COR-L47 (cell line): ENCODE measurements at places on chromosomes 2 and 18.

DNA sequence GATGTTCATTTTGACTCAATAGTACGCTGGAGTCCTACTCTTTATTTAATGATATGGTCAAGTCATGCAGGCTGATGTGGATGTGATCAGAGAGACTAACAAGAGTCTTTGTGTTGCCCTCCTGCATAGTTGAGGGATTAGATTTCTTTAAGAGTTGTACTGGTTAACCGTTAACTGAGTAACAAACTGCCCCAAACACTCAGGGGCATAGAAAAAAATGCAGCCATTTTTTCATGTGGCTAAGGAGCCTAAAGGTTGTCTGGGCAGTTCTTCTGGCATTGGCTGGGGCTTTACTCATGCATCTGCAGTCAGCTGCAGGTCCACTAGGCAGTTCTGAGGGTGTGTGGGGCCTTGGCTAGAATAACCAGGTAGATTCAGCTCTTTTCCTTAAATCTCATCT is 32.5 kb downstream of the DOCK10 start:
- DNase-seq: no peak

DNA sequence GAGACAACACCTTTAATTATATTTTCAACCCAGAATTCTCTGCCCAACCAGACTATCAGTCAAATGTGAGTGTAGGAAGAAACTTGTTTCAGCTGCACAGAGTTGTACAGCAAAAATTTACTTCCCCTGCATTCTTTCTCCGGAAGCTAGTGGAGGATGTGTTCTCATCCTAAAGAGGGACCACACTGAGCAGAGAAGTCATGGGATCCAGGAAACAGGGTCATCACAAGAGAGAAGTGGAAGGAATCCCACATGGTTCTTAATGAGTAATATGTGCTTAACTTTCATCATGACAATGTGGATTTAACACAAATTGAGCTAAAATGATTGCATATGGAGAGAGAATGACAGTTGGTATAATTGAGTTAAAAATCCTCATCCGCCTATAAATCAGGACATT is 78.2 kb downstream of the INPP4A start:
- DNase-seq: no peak

- DNase-seq: no peak
Observed at GRCh38 chr2:228545041-228545747, 363.7 kb upstream of the SPHKAP start.

DNA sequence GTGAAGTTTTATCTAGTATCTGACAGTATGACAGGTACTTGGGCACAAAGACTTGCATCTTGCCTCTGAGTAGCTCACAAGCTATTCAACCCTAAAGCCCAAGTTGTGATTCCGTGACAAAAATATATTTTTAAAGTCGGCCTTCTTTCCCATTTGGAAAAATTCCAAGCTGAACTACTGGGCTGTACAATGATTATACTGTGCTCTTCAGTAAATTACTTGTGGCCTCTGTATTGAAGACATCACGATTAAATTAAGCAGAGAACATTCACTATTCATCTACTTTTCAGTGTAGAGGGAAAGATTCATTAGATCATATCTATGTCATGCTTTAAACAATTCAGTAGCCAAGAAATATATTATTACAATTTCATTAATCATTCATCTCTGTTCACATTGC is 282.2 kb downstream of the CDH2 start:
- DNase-seq: peak; percentile 27

GRCh38 chr2:182259629-182260150 is 167.1 kb downstream of the PDE1A start:
- DNase-seq: no peak

- no peak for DNase-seq
Observed at GRCh38 chr2:179263015-179263414, 1.6 kb downstream of the SESTD1 start.

GRCh38 chr2:15620857-15621471 is 29.3 kb downstream of the DDX1 start:
- no peak for DNase-seq

DNA sequence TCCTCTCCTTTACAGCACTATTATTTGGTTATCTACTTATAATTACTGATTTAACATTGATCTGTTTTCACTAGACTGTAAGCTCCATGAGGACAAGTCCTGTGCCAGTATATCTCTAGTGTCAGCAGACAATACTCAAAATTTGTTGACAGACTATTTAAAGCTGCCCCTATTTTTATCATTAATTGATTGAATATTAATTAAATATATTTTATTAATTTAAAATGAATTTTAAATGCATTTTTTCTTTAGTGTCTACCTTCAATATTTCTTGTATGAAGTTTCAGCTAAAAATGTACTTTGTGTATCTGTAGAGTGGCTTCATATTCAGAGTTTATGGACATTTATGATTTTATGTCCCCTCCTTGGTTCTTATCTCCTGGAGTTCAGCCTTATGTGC is 26.4 kb upstream of the FHOD3 start:
- DNase-seq: no peak

- DNase-seq: peak; percentile 10
Observed at GRCh38 chr2:138237667-138238384, 263.7 kb upstream of the SPOPL start.

DNA sequence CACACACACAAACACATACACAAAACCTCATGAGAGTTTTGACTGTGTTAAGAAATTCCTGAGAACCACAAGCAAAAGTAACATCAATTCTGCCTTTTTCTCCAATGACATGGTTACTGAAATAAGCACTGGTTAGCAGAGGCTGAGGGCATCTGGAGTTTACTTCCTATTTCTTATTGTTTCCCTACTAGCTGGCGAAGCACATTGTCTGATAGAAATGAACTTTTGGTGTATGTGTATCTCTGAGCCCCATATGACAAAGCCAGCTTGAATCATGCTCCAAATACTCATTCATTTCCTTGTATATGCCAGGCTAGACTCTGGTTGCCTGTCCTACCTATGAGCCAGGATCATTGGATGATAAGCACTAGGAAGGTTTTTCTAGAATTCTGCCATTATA is 203.1 kb downstream of the NCKAP5 start:
- DNase-seq: no peak

DNA sequence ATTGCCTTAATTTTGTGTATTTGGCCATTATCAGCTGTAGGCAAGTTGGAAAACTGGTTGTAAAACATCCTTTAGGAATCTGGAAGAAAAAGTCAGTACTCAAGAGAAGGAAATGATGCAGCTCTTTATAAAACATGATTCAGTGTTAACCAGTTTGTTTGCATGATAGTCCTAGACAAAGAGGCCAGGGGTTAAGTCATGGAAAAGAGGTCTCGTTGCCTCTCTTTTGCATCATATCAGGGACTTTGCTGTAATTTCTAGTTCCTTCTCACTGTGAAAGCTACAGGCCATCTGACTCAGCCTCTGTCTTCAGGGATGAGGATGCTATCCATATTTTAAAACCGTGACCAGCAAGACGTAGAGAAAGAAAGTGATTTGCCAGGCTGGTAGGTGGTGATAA is 38.0 kb downstream of the NPAS2 start:
- DNase-seq: no peak

DNA sequence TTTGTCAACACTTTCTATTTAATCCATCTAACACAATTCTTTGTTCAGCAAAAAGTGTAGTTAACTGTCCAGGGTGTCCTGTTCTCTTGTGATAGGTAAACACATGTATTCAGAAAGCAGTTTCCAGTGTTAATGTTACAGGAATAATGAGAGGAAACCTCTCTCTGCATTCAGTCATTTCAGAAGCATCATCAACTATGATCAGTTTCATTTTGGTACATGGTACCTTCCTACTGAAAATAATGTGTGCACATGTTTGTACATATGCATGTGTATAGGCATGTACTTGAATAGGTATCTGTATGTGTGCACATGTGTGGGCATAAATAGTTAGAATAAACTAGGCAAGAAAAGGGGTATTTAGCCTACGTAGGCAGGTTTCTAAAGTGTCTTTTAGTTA is 16.6 kb downstream of the EFEMP1 start:
- DNase-seq: no peak

- DNase-seq: no peak
Observed at GRCh38 chr2:239393388-239393940, 7.4 kb downstream of the HDAC4 start.

DNA sequence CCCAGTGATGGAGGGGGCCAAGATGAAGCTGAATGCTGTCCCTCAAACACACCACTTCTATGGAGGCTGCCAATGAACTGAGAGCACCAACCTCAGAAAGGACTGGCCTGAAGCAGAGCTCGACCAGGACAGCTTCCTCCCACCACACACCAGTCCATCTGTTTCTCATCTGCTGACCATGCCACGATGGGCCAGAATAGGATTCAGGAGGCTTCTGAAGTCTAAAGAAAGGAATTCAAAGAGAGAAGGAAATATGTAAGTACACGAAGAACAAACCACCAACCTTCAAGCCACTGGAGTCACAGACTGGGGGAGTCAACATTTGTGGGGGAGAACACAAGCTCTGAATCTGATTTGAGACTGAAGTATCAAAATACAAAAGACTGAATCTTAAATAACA is 157.6 kb upstream of the CCDC68 start:
- no peak for DNase-seq

GRCh38 chr2:119414894-119415293 is 16.8 kb upstream of the TMEM37 start:
- DNase-seq: no peak

DNA sequence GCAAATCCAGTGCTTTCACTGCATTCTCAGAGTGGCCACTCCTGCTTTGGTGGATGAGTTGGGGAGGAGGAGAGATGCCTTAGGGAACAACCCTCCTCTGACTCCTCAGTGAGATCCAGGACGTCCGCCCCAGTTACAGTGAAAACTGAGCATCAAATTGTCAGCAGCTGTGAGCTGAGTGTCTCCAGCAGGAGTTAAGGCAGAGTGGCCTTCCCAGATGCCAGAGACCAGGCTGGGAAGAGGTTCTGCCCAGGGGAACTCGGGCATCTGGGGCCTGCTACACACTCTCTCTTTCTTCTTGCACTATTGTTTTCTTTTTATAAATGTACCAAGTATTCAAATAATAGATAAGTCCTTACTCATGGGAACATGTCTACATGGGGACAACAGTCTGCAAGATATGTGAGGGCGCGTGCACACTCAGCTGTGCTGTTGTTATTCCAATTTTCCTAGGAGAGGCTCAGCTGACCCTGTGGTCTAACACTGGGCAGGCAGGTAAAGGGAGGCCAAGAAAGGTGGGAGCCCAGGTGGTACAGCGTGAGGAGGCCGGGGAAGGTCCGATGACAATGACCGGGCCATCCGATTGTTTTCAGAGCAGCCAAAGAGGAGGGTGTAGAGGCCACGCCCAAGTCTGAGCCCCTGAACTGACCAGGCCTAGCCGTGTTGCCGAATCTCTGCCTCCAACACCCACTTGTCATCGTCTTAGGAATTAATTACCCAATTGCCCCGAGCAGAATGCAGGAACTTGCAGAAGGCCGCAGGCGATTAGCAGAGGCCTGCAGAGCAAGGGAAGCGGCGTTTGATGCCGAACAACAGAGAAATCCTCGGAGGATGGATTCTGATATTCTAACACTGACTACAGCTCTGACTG is 166.9 kb downstream of the ANAPC1 start:
- DNase-seq: no peak

GRCh38 chr2:148876595-148877402 is 1.8 kb downstream of the KIF5C start:
- DNase-seq: peak; percentile 90

DNA sequence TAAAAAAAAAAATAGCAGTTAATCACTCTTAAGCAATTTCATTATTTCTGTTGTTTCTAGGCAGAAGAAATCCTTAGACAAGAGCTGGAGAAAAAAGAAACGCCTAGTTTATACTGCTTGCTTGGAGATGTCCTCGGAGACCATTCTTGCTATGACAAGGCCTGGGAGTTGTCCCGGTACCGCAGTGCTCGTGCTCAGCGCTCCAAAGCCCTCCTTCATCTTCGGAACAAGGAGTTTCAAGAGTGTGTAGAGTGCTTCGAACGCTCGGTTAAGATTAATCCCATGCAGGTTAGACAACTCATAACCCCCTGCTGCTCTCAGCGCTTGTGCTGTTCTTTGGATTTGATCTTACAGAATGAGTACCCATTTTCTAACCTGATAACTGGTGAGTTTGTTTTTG is 130.4 kb downstream of the TTC27 start:
- no peak for DNase-seq

DNA sequence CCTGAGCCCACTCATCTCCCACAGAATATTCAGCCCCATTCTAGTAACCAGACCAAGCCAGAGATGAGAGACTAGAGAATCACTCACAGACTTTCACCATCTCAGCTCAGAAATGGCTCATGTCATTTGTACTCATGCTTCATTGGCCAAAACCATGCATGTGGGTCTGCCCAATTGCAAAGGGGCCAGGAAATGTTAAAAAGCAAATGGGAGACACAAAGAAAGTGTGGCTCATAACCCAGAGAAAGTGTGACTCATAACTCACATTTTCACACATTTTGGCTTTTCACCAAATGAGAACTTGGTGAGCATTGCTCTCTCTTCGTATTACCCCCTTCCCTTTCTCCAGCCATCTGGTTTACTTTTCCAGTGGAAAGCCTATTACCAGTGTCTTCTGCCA is 66.2 kb downstream of the MDH1 start:
- DNase-seq: no peak

- DNase-seq: peak; percentile 90
Observed at GRCh38 chr2:180980106-180980942, at the start of gene UBE2E3. UBE2E3 (plus strand) TSS chr2:180980605; CDS start chr2:180982043, 1,438 bp downstream.

- no peak for DNase-seq
Observed at GRCh38 chr2:171407676-171408044, 26.1 kb downstream of the METTL8 start.

DNA sequence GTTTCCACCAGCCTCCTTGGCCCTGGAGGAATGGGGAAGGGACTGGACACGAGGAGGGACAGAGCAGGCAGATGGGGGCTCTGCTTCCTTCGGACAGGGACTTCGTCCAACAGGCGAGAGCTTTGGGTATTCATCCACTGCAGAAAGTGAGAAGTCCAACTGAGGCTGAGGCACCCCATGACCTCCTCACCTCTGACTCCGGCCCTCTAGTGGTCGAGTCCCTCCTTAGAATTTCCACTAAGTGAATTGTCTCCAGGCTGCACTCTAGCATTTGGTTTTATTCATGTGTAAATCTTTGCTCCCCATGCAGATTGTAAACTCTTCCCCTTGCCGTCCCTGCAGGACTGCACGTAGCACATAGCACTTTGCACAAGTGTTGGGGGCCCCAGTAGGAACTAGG is 75.6 kb downstream of the TMEM247 start:
- DNase-seq: no peak

GRCh38 chr2:54899576-54900200 is 150.6 kb downstream of the RTN4 start:
- DNase-seq: peak; percentile 16

- no peak for DNase-seq
Observed at GRCh38 chr2:134348239-134348638, 94.4 kb downstream of the MGAT5 start.
